ENCODE measurements at places on chromosomes 2 and 18. TPM values are rescaled to one million over a fixed set of nuclear protein-coding genes. Genes with fewer than 3 reads are reported as not detected.
A peak's percentile ranks its signal among the peaks of the same experiment; 100 is the strongest.

- peaks cover 34% of the 10 kb centered on the region for H3K36me3 ChIP-seq
- H3K4me1 ChIP-seq = no peaks in the 10 kb centered on the region
- no peak overlapping the region for H3K4me3 ChIP-seq
- DNase-seq = no peak
These were observed 87.3 kb downstream of the ACTR2 start for GRCh38 chr2:65314801-65315441.

- DNase-seq = no peak
- H3K27me3 ChIP-seq = no peaks in the 10 kb centered on the region
- no peak overlapping the region for H3K4me3 ChIP-seq
- H3K36me3 ChIP-seq = no peaks in the 10 kb centered on the region
- no peak overlapping the region for H3K27ac ChIP-seq
- peaks cover 10% of the 10 kb centered on the region for H3K4me1 ChIP-seq
These were observed 119.1 kb upstream of the PELI1 start for GRCh38 chr2:64263315-64263714.

The SEMA4F gene
- total RNA-seq = 2.2 TPM

- no peak overlapping the region for H3K4me3 ChIP-seq
- H3K27ac ChIP-seq = no peak overlapping the region
- no peaks in the 10 kb centered on the region for H3K4me1 ChIP-seq
- H3K36me3 ChIP-seq = no peaks in the 10 kb centered on the region
- DNase-seq = no peak
- no peaks in the 10 kb centered on the region for H3K27me3 ChIP-seq
These were observed 66.8 kb upstream of the WDR75 start for GRCh38 chr2:189374481-189374880.

The TCF7L1 gene
- total RNA-seq = 1.7 TPM

- H3K4me1 ChIP-seq = no peaks in the 10 kb centered on the region
- no peaks in the 10 kb centered on the region for H3K36me3 ChIP-seq
- DNase-seq = no peak
- H3K4me3 ChIP-seq = no peak overlapping the region
- no peaks in the 10 kb centered on the region for H3K27me3 ChIP-seq
- no peak overlapping the region for H3K27ac ChIP-seq
These were observed 22.4 kb upstream of the CD28 start for GRCh38 chr2:203683932-203684556.

DNA sequence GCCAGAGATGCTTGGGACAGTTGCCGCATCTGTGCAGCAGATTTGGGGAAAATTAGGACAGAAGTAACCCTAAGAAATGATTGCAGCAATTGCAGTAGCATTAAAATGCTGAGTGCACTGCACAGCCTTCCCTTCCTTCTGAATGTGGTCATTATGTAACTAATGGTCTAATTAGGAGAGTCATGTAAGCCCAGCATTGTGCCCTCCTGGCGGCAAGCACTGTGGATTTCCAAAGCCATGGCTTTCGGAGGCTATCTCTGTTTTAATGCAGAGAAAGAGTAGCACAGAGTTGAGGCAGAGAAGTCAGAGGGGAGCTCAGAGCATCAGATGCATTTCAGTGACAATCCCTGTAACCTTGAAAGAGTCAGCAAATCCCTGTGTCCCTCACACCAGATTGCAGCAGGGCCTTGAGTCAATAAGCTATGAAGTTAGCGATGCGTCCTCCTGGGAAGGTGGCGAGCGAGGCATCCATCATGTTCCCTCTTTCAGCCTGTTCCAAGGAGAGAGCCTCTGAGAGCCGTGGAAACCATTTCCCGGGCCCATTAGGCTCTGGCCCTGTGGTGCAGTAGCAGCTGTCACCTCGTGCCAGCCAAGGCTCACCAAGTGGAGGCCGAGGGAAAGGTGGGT lies 307.2 kb downstream of the FBXO15 start:
- no peaks in the 10 kb centered on the region for H3K4me1 ChIP-seq
- H3K4me3 ChIP-seq = no peak overlapping the region
- no peak for DNase-seq
- no peak overlapping the region for H3K27ac ChIP-seq
- no peaks in the 10 kb centered on the region for H3K36me3 ChIP-seq

- H3K27me3 ChIP-seq = no peaks in the 10 kb centered on the region
- H3K36me3 ChIP-seq = no peaks in the 10 kb centered on the region
- no peak overlapping the region for H3K27ac ChIP-seq
- no peaks in the 10 kb centered on the region for H3K4me1 ChIP-seq
- no peak overlapping the region for H3K4me3 ChIP-seq
These were observed 497.9 kb upstream of the RAB6C start for GRCh38 chr2:129481306-129482219.

GRCh38 chr2:210003359-210003758 lies 921 bp downstream of the RPE start:
- H3K36me3 ChIP-seq = no peaks in the 10 kb centered on the region
- H3K27ac ChIP-seq = no peak overlapping the region
- peak overlapping the region; percentile 74 for H3K4me3 ChIP-seq
- DNase-seq = no peak
- peaks cover 32% of the 10 kb centered on the region for H3K4me1 ChIP-seq

- H3K27me3 ChIP-seq = no peaks in the 10 kb centered on the region
- no peak overlapping the region for H3K27ac ChIP-seq
- H3K4me3 ChIP-seq = no peak overlapping the region
- no peak for DNase-seq
- no peaks in the 10 kb centered on the region for H3K36me3 ChIP-seq
These were observed 11.2 kb downstream of the KIAA2012 start for GRCh38 chr2:202084265-202084664.

GRCh38 chr2:237222601-237223041 lies 136.9 kb downstream of the COPS8 start:
- H3K4me3 ChIP-seq = no peak overlapping the region
- no peaks in the 10 kb centered on the region for H3K4me1 ChIP-seq
- DNase-seq = no peak
- H3K27ac ChIP-seq = no peak overlapping the region
- no peaks in the 10 kb centered on the region for H3K27me3 ChIP-seq

The PDCD1 gene
- total RNA-seq = 0.29 TPM

DNA sequence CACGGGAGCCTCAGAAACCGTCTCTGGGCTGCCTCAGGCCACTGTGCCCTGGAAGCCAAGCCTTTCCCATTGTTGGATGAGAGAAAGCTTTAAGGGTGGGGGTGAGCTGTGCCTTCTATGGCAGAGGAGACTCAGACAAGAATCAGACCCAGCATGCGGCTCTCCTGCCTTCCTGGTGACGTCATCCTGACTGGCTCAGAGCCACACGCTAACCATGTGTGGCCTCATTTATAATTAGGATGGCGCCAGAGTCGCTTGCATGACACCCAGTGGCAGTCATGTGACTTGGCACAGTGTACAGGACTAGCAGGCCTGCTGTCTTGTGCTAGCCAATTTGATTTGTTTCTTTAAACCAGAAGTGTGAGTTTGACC lies 99.1 kb downstream of the SH3BP4 start:
- peak overlapping the region; percentile 94 for H3K27ac ChIP-seq
- H3K4me3 ChIP-seq = no peak overlapping the region
- H3K36me3 ChIP-seq = peaks cover 47% of the 10 kb centered on the region
- H3K27me3 ChIP-seq = no peaks in the 10 kb centered on the region
- H3K4me1 ChIP-seq = peaks cover 69% of the 10 kb centered on the region

- no peaks in the 10 kb centered on the region for H3K27me3 ChIP-seq
- no peak overlapping the region for H3K4me3 ChIP-seq
- H3K27ac ChIP-seq = no peak overlapping the region
- no peaks in the 10 kb centered on the region for H3K4me1 ChIP-seq
- no peak for DNase-seq
- H3K36me3 ChIP-seq = no peaks in the 10 kb centered on the region
These were observed 226.7 kb downstream of the TTC32 start for GRCh38 chr2:19675003-19675629.

- DNase-seq = no peak
- no peak overlapping the region for H3K27ac ChIP-seq
- no peaks in the 10 kb centered on the region for H3K27me3 ChIP-seq
These were observed 87.4 kb downstream of the NCKAP5 start for GRCh38 chr2:133480707-133481429.

The PID1 gene
- total RNA-seq = 3.5 TPM

DNA sequence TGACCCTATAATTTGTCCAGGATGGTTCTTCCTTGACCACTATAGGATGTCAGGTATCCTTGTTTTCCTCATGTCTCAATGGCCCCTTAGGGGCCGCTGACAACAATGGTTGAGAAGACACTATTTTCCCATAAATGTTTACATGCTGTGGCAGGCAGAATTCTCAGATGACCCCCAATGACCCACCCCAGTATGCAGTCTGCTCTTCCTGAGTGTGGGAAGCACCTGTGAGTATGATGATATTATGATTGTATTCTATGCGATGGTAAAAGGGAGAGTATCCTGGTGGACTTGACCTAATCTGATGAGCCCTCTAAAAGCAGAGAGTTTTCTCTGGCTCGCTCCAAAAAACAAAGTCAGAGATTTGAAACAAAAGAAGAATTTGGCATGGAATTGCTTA lies 123.1 kb upstream of the DLX2 start:
- no peaks in the 10 kb centered on the region for H3K27me3 ChIP-seq
- peak overlapping the region; percentile 0 for H3K27ac ChIP-seq

DNA sequence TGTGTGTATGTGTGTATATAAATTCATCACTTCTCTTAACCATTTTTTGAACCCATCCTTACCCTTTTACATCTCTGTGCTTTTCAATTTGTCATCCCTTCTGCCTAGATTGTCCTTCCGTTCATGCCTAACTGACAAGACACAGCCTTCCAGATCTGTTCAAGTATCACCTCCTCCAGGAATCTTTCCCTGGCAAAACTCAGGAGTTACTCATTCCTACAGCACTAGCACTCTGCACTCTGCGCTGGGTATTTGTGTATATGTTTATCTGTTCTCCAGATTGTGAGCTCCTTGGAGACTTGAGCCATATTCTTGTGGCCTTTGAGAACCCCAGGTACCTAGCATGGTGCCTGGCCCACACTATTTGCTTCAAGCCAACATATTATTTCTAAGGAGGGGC lies 26.8 kb upstream of the ASXL2 start:
- H3K27ac ChIP-seq = no peak overlapping the region
- no peaks in the 10 kb centered on the region for H3K4me1 ChIP-seq

The SCN9A gene
- total RNA-seq = 20.5 TPM

DNA sequence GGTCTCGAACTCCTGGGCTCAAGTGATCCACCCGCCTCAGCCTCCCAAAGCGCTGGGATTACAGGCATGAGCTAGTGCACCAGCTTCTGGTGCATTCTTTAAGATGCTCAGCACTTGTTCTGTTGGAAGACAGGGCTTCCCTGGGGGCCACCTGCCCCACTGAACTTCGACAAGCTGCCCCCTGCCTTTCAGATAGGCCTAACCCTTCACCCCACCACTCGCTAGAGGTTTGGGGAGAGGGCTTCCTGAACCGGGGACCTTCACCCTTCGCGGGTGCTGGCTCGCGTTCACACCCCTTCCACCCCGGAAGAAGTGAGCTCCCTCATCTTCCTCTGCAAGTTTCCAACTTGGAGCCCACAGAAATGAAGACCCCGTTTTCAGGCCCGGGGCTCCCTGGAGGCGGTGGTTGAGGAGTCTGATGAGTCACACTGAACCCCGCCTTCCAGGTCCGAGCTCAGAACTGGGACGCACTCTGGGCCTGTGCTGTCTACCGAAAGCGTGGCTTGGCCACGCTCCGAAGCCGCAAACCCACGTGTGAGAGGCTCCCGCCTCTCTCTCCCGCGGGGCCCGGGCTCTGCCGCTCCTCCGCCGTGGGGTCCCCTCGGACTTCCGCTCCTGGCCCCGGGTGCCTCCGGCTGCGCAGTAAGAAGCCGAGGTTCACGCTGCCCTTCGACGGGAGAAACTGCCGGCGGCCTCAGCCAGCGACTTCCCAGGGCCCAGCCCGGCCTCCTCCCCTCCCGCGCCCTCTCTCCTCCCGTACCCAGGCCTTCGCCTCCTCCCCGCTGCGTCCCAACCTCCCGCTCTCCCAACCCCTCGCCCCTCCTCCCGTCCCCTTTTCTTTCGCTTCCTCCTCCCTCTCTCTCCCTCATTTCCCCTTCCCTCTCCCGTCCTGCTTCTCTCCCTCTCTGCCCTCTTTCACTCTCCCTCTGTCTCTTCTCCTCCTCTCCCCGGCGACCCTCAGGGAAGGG lies 47.5 kb upstream of the SP3 start:
- H3K4me1 ChIP-seq = no peaks in the 10 kb centered on the region
- H3K36me3 ChIP-seq = no peaks in the 10 kb centered on the region
- no peaks in the 10 kb centered on the region for H3K27me3 ChIP-seq
- H3K4me3 ChIP-seq = peak overlapping the region; percentile 29
- peak overlapping the region; percentile 77 for H3K27ac ChIP-seq
- DNase-seq = peak; percentile 71

The RESP18 gene
- not detected for total RNA-seq

The SCYGR3 gene
- total RNA-seq = not detected

- no peaks in the 10 kb centered on the region for H3K36me3 ChIP-seq
- DNase-seq = no peak
- H3K4me1 ChIP-seq = no peaks in the 10 kb centered on the region
- H3K27ac ChIP-seq = no peak overlapping the region
- H3K4me3 ChIP-seq = no peak overlapping the region
These were observed 48.4 kb downstream of the LRP1B start for GRCh38 chr2:142082368-142082767.

DNA sequence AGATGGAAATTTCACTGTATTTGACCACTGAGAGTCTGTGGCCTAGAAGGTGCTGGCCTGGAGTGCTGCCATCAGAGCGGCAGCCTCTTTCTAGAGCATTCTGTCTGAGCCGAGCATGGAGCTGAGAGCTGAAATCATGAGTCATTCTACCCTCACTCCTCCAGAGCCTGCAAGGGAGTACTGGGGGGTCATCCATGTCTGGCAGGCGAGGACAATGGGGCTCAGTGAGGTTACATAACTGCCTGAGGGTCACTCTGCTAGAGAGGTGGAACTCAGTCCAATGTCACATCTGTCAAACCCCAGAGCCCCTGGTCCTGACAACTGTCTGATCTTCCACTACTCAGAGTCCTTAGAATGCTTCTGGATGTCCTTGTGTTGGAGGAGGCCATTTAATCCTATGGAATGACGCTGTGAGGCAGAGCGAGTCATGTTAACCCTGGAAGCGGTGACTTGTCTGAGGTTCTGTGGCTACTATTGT lies 65.3 kb downstream of the HAUS1 start:
- no peak overlapping the region for H3K4me3 ChIP-seq
- H3K27ac ChIP-seq = no peak overlapping the region
- H3K36me3 ChIP-seq = no peaks in the 10 kb centered on the region
- H3K27me3 ChIP-seq = no peaks in the 10 kb centered on the region

All from pancreas (tissue), 10 donors.